Stimulated activated CD4-positive, alpha-beta T cell treated with anti-CD3 and anti-CD28 coated beads, Interleukin-12 subunit alpha, Interleukin-12 subunit beta, amount 100 ng/mL, for 24 hours (primary cell): ENCODE measurements at places on chromosomes 6 and 20.

- no peak for DNase-seq
Measured at GRCh38 chr6:73560853-73561407, 40.1 kb upstream of the EEF1A1 start.

- DNase-seq, result no peak
Measured at GRCh38 chr20:24565835-24566351, 96.5 kb downstream of the SYNDIG1 start.

DNA sequence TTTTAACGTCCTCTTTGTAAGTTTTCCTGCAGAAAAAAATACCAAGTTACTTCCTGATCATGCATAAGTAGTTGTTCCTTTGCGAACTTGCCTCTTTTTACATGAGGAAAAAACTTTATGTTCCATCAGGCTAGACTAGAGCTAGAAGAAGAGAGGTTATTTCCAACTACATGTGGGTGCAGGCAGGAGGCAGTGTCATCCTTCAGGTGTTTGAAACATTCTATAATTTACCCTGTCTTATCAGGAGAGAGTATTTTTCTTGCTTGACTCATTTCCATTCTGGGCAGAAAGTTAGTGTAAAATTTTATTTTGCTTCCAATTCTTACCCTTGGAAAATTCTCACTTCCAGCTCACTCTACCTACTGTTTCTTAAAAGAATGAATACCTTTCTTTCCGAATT is 28.5 kb upstream of the EPHA7 start:
- DNase-seq, result no peak

DNA sequence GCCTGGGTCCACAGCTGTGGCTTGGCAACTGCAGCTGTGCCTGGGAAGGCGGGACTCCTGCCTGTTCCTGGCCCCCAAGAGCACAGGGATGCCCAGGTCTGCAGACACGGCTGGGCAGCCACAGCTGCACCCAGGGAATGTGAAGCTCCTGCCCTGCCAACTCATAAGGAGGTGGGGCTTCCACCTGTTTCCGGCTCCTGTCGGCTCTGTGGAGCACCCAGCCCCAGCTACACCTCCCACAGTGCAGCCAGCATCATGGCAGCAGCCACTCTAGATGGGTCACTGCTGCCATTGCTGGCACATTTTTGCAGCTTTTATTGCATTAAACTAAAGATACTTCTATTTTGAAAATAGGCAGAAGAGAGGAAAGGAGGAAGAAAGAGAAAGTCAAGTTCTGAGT is 207.9 kb downstream of the SAMD5 start:
- DNase-seq, result no peak

DNA sequence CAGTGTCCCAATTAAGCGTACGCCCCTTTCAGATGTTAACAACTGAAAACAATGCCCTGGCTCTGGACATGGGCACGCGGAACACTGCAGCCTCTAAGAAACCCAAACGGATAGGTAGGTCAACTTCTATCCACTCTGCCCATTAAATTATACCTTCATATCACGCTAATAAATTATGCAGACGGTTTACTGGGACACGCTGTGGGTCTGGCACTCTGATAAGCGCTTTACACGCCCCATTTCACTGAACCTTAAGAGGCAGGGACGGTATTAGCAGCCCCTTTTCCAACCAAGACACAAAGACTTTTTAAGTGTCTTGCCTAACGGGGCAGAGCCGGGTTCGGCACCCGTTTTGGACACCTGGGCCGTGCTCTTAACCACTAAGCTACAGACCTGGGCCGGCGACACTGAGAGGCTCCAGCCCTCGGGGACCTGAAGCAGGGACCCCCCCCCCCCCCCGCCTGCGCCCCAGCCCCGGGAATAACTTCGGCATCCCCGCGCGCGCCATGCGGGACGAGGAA is 744 bp downstream of the STAU1 start:
- DNase-seq, result no peak

DNA sequence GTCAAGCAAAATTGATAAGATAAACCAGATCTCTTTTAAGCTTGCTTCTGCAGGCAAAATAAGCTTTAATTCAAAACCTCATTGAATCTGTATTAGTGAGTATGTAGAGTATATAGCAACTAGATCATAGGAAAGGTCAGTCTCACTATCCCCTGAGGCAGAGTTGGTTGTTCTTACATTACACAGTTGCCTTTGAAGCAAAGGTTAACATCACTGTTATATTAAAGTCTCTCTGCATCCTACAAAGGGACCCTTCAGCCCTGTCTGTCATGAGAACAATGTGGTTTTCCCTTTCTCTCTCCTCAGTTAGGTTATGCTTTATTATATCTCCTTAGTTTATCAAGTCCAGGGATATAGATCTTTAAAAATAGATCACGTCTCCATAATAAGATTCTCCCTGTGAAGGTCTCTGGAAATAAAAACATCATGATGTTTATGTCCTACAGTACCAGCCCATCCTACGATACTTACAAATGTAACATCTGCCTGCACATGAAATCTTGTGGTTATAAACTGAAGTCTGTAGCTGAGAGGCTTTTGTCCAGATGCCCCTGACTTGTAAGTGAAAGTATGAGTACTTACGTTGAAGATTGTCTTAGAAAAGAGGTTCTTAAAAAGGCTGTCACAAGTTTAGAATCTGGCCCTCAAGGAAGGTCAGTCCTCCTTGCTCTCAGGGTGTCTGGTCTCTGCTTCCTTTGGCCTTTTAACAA is 103.6 kb downstream of the VIP start:
- DNase-seq, result no peak

DNA sequence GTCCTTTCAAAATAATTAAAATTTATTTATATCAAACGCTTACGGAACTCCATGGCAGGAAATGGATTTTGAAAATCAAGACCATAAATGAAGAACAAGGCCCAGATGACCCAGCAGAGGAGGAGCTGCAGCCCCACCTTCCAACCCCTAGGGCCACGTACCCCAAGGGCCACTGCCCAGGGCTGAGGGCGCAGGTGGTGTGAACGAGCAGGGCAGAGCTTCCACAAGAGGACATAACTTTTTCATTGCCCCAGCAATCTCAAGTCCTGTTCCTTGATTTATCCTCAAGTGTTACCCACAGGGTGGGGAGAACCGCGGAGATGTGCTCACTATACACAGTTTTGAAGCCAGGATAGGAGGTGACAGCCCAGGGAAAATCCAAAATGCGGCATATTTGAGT is 42.8 kb downstream of the PSMG4 start:
- no peak for DNase-seq

- DNase-seq, result no peak
Measured at GRCh38 chr6:6283746-6284145, 36.7 kb downstream of the F13A1 start.

DNA sequence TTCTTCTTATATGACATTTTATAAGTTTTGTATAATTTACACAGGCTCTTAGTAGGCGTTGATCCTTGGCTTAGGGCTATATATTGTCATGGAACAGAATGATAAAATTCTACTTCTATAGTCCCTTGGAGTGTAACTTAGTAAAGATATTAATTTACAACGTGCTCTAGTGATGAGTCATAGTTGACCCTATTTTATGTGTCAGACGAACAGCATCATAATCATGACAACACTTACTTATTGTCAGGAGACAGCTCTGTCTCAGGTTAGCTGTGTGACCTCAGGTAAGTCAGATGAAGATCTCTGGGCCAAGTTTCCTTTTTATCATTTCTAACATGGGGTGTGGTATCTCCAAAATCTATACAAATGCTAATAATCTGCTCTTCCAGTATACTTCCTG is 473.5 kb downstream of the UTRN start:
- DNase-seq, result no peak

- no peak for DNase-seq
Measured at GRCh38 chr20:17999566-17999965, 30.7 kb downstream of the MGME1 start.

DNA sequence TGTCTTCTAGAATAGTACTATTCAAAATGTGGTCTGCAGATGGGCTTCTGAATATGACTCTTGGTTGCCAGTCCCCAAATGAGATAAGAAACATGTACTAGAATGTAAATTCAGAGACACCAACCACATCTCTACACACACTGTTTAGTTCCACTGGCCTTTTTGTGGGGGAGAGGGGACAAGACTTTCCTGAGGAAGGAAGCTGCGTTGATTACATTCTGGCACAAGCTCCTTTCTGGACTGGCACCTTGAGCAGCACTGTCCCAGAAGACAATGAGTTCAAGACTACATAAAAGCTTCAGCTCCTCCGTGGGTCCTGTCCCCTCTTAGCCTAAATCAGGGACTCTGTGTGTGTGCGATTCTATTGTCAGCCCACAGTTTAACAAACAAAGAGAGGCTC is 6.9 kb upstream of the IYD start:
- no peak for DNase-seq

- DNase-seq, result no peak
Measured at GRCh38 chr6:108872141-108872557, 23.9 kb downstream of the ARMC2 start.

DNA sequence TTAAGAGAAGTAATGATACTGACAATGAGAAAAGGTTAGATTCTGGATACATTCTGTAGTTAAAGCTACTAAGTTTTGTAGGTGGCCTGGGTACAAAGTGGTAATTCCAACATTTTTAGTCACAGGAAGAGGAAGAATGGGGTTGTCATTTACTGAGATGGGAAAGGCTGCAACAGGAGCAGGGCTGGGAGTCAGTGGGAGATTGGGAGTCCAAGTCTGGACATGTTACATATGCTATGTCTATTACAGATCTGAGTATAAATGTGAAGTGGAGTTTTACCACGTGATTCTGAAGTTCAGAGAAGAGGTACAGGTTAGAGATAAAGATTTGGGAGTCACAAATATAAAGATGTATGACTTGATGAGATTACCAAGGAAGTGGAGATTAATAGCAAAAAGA is 116.2 kb downstream of the RWDD2A start:
- DNase-seq, result no peak

GRCh38 chr6:85456782-85457181 is 6.9 kb downstream of the NT5E start:
- DNase-seq, result no peak

GRCh38 chr6:13390658-13391057 is 62.3 kb upstream of the TBC1D7 start:
- no peak for DNase-seq

DNA sequence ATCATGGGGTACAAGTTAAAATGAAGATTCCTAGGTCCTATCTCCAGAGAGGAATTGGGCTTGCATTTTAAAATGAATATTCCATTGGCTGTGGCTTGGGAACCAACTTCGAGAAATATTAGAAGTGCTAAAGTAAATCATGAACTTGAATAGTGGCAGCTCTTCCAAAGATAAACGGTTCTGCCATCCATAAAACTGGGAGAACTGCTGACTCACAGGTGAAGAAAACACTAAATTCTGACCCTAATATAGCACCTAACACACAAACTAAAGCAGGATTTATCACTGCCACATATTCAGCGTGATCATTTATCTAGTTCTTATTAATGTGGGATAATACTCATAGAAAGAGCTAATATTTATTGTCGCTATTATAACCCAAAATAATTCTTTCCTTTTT is 508.1 kb upstream of the ID4 start:
- DNase-seq, result no peak

DNA sequence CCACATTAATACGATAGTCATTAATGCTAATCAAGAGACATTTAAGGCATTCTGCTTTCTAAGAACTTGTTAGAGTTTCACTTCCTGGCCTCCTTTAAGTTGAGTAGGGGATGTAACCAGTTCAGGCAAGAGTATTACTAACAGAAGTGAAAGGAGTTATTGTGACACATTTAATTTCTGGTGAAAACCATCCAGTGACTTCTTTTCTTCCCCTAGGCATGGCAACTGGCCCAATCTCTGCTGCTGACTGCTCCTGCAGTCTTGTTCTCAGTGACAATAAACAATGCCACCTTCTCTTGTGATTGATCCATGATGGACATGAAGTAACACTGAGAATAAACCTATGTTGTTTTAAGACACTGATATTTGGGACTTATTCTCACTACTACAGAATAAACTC is 130.9 kb upstream of the DEFB112 start:
- no peak for DNase-seq

- no peak for DNase-seq
Measured at GRCh38 chr6:20200761-20201630, 11.3 kb downstream of the MBOAT1 start.

- DNase-seq, result no peak
Measured at GRCh38 chr6:109768485-109768884, 77.4 kb downstream of the FIG4 start.

GRCh38 chr6:118776607-118777549 is 117.1 kb upstream of the ASF1A start:
- DNase-seq, result peak; percentile 27

GRCh38 chr6:4936681-4937041 is 67.2 kb downstream of the RPP40 start:
- DNase-seq, result no peak
